H7 (cell line): ENCODE measurements at places on chromosomes 6 and 20.

- DNase-seq = no peak
These were observed 1.5 kb upstream of the ILRUN start for GRCh38 chr6:34697904-34698559.

GRCh38 chr6:138966870-138967269 lies 21.2 kb downstream of the REPS1 start:
- DNase-seq = no peak

GRCh38 chr6:122202576-122203137 lies 196.8 kb upstream of the HSF2 start:
- DNase-seq = peak; percentile 17

GRCh38 chr6:18269253-18269652 lies 4.9 kb upstream of the DEK start:
- DNase-seq = no peak

DNA sequence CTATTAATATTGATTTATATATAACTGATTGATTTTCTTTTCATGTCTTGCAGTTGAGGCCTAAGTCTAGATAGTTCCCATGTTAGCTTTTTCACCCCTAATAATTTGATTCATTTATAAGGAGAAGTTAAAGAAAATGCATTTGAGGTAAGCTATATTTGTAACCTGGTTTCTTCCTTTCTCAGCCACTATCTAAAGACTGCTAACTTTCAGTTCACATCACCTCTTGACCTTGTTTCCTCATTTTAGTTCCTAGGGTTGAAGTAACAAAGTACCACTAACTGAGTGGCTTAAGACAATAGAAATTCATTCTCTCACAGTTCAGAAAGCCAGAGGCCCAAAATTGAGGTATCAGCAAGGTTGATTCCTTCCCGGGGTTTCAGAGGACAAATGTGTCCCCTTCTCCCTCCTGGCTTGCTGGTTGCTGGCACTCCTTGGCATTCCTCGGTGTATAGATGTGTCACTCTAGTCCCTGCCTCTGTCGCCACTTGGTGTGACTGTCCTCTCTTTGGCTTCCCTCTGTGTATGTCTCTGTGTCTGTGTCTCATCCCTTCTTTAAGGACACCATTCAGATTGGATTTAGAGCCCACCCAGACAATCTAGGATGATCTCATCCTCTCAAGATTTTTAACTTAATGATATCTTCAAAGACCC lies 55.9 kb upstream of the C20orf144 start:
- no peak for DNase-seq

DNA sequence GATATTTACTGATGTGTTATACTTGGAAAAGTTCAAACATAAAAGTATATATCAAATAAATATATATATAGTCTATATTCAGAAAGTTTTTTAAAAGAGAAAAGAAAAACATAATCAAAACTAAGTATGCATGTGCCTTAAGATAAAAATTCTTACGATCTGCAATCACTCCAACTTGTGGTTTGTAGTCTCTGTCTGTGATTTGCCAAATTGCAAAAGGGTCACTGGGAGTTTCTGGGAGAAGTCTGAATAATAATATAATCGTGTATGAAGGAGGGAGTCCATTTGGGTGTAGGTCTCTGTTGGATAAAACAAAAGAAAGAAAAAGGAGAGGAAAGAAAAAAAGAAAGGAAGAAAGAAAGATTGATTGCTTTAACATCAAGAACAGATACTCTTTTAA lies 92.4 kb downstream of the COL12A1 start:
- DNase-seq = no peak

- DNase-seq = no peak
These were observed 21.6 kb upstream of the TOP1 start for GRCh38 chr20:41006936-41007474.

- DNase-seq = peak; percentile 19
These were observed 45.8 kb downstream of the GINS1 start for GRCh38 chr20:25453035-25453810.

DNA sequence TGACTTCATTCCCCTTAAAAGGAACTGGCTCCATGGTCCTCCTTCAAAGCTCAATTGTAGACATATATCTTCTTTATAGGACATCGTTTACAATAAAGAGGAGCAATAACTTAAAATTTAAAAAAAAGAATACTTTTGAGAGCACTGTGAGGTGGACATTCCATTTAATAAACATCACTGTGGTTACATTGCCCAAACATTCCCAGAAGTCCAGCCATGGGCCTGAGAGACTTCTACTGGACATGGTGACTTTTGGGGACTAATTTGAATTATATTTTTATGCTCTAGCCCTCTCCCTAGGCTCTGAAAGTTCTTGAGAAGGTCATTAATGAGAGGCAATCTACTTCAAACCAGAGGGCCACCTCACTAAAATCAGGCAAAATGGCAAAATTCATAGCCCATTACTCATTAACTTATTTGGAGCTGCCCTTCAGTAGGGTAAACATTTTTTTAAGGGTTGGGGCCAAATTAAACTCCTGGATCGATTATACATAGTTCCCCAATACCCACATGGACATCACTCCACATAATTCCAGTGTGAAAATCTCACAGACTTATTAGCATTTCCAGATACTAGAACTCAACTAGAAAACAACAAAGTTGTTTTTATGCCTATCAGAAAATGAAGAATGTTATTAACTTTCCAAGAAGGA lies 17.1 kb downstream of the ISM1 start:
- no peak for DNase-seq

GRCh38 chr6:14676064-14676463 lies 558.5 kb downstream of the CD83 start:
- DNase-seq = no peak

GRCh38 chr6:77457720-77458349 lies 5.5 kb downstream of the HTR1B start:
- DNase-seq = peak; percentile 70

GRCh38 chr20:48690888-48691287 lies 136.9 kb downstream of the PREX1 start:
- no peak for DNase-seq

DNA sequence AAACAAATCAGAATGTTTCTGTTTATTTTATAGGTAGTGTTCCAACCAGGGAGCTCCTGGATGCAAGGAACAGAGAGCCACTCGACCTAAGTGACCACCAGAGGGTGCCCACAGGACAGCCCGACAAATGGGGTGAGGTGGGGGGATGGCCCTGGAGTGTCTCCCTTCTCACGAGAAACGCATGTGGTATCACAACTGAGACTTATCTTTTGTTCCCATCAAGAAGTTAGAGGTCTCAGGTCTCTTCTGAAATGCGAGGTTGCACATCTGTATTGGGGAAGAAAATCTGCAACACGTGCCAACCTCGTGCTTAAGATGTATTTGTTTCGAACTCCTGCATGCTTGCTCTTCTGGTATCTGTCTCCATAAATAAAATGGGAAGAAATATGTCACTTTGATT lies 104.0 kb downstream of the ISM1 start:
- DNase-seq = peak; percentile 62

GRCh38 chr20:13336308-13337089 lies 115.4 kb downstream of the ISM1 start:
- DNase-seq = no peak

DNA sequence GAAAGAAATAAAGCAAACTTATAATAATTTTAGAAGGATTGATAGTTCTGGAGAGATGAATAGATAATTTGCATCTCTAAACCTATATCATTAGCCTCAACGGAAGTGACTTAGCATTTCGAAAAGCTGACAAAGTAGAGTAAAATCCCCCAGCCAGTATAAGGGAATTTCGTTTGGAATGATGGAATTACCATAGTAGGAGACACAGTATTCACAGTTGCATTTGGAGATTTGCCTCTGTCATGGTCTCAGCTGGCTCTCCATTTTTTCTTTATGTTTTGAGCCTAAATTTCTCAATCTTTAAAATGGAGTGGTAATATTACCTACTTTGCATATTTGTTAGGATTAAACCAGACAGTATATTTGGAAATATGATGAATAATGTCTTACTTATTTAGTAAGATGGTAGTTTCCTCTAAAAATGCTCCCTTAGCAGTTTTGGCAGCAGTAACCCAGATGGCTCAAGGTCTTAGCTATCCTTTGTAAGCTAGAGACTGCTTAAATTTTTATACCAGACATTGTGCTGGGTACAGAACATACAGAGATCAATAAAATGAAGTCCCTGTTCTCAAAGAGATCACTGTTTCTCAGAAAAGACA lies 58.2 kb downstream of the SMAP1 start:
- peak; percentile 12 for DNase-seq

- peak; percentile 20 for DNase-seq
These were observed 48.7 kb downstream of the AKIRIN2 start for GRCh38 chr6:87653074-87653962.

DNA sequence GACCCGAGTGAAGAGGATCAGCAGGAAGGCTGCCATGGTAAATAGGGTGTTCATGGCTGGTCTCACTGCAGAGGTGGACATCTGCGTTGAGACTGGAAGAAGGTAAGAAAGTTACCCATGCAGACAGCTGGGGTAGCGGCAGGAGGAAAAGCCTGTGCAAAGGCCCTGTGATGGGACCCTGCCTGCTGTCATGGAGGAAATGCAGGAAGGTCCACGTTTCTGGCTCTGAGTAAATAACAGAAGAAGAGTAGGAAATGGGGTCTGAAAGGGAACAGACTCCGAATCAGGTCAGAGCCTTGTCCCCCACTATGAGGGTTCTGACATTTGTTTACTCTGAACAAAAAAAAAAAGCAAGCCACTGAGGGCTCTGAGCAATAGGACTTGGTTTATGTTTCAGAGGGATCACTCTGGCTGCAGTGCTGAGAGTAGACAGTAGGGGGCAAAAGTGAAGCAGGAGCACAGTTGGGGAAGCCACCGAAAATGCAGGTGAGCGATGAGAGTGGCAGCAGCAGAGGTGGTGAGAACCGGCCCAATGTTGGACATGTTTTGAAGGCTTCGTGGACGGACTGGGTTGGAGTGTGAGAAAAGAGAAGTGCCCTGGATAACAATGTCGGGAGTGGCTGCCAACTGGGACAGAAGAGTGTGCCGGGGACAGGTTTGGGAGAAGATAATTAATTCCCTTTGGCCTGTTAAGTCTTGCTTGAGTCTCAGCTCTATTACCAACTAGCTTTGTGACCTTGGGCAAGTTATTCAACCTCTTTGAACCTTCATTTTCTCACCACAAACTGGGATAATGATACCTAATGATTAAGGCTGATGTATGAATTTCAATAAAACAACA lies 57.9 kb upstream of the MAP7 start:
- peak; percentile 38 for DNase-seq

DNA sequence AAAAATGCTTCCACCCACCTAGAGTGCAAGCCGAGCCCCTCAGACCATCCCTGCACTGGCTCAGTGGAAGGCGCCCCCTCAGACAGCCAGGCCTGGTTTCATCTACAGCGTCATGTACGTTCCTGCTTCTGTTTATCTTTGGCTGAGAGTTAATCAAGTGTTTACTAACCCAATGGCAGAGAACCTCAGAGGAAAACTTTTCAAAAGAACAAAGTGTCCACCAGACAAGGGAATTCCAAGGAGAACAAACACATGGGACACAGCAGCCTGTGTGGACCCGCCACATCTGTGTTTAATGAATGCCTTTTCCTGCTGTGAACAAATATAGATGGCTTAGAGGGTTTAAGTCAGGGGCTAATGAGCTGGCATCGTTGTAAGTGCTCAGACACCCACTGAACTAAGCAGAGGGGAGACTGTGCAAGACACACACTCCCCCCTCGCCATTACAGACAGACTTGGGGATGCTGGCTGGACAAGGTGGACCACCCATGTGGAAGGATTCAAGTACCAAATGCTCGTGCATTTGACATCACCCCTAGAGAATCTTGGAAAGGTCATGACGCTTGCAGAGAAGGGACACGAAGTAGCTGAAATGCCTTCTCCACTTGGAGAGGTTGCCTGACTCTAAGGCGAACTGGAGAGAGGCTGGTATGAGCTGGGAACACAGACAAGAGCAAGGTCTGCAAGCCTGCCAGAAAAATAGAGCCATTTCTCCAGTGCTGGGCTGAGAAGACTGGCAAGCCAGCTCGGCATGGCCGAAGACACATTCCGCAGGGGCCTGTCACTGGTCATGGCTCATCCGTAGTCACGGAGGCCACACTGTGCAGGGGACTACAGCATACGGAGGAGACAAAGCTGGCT lies 53.5 kb upstream of the NXT1 start:
- DNase-seq = no peak

DNA sequence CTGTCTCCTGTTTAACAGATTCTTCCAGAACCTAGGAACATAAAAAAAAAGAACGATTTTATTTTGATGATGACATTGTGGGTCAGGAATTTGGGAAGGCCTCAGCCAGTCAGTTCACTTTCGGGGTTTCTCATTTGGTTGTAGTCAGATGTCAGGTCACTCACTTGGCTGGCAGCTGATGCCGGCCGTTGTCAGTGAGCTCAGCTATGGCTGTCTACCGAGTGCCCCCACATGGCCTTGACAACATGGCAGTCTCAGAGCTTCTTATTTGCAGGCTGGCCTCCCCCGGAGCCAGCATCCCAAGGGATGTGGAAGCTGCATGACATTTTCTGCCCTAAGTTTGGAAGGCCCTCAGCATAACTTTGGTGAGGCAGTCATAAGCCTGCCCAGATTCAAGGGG lies 11.5 kb downstream of the RNF217 start:
- DNase-seq = no peak

DNA sequence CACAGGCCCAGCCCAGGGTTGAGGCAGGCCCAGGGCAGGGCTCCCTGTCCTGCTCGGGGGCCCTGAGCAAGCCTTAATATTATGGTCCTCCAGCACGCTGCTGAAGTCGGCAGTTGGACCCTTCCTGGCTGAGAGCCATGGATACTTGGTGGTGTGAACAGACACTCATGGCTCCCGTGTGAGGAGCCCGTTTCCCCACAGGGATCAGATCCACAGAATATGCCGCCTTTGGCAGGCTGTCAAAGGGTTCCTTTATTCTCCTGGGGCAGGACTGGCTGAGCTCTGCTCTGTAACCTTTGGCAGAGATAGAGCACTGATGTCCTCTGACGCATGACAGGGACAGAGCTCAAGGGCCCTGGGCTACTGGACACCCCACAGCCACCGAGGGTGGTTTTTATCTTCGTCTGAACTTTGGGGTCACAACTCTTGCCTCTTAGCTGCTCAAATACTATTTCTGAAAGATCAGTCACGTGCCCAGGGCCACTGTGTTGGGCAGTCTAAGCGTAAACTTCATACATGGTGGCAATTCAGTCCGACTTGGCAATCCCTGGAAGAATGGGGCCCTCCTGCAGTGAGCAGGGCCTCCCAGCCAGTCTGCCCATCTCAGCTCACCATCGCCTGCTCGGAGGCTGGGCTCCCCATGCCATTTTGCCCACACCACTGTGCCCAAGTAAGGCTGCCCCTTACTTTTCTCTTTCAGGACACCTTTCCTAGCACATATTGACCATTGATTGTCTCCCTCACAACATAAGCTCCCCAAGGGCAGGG lies 49.1 kb downstream of the TTI1 start:
- DNase-seq = no peak

- no peak for DNase-seq
These were observed 35.3 kb downstream of the KIF16B start for GRCh38 chr20:16537918-16538317.
